ENCODE measurements at places on chromosomes 7 and 10. TPM values are rescaled to one million over a fixed set of nuclear protein-coding genes. Genes with fewer than 3 reads are reported as not detected.

Gene PRXL2A
- 69.5 TPM for total RNA-seq

Gene PNLIPRP3
- total RNA-seq: 5.8 TPM

Gene MICU1
- total RNA-seq: 42.5 TPM

Gene CPED1
- total RNA-seq: 25.8 TPM

Gene DENND2A
- total RNA-seq: 24.9 TPM

Gene BAMBI
- total RNA-seq: 8.0 TPM

Gene EVX1
- total RNA-seq: not detected

Gene TEX47
- total RNA-seq: not detected

Gene CUZD1
- 0.59 TPM for total RNA-seq

Gene PDE6C
- not detected for total RNA-seq

Gene MGAM2
- 0.20 TPM for total RNA-seq

Gene HPS1
- 16.8 TPM for total RNA-seq

Gene MET
- 7.1 TPM for total RNA-seq

Gene NUDT13
- 0.59 TPM for total RNA-seq

Gene TCERG1L
- total RNA-seq: 0.99 TPM

Gene TSPAN33
- total RNA-seq: 6.2 TPM

Gene UPP1
- 3.2 TPM for total RNA-seq

Gene IFIT1B
- total RNA-seq: 4.9 TPM

Gene LRRC18
- 0.39 TPM for total RNA-seq

Gene GIMAP5
- 11.5 TPM for total RNA-seq

Gene FGFBP3
- 1.2 TPM for total RNA-seq

Gene DNAJC12
- total RNA-seq: 2.7 TPM

Gene ZNF746
- total RNA-seq: 9.3 TPM

Gene TRIM8
- total RNA-seq: 49.2 TPM

Gene PKD2L1
- total RNA-seq: not detected

Gene TACC2
- total RNA-seq: 40.2 TPM

Gene PCLO
- total RNA-seq: 3.8 TPM

Gene GPRIN2
- total RNA-seq: 2.8 TPM

Gene STEAP4
- total RNA-seq: 10.1 TPM

Gene PON1
- 0.10 TPM for total RNA-seq

Gene SH2B2
- total RNA-seq: 2.0 TPM

Gene ZNF503
- total RNA-seq: 5.6 TPM

Gene SEMA3C
- 103 TPM for total RNA-seq

Gene ERVW-1
- 0.20 TPM for total RNA-seq

Gene GLUD1
- total RNA-seq: 134 TPM

Gene TFPI2
- total RNA-seq: 0.89 TPM

Gene OR6V1
- not detected for total RNA-seq

Gene FASTK
- total RNA-seq: 35.9 TPM

Gene PAOX
- 3.6 TPM for total RNA-seq

Gene AKR1C4
- total RNA-seq: not detected

Gene DGKI
- total RNA-seq: 1.5 TPM

Gene CASP2
- 18.6 TPM for total RNA-seq

Gene SAMD9
- total RNA-seq: 7.5 TPM

Gene ASB13
- 6.7 TPM for total RNA-seq

Gene HMX3
- not detected for total RNA-seq

Gene UTF1
- not detected for total RNA-seq

Gene CPN1
- total RNA-seq: not detected

Gene ZPBP
- total RNA-seq: not detected

Gene HOXA7
- total RNA-seq: 1.5 TPM

Gene THSD7A
- total RNA-seq: 6.9 TPM

Gene CNNM1
- total RNA-seq: 0.20 TPM

Gene ACTL6B
- total RNA-seq: not detected

Gene SUGCT
- total RNA-seq: 5.2 TPM

Gene GPR22
- 0.20 TPM for total RNA-seq

Gene CTBP2
- 36.7 TPM for total RNA-seq

Gene ANKRD7
- total RNA-seq: 0.49 TPM
